Activated CD4-positive, alpha-beta T cell treated with anti-CD3 and anti-CD28 coated beads, Interleukin-2, amount 10 ng/mL, durations not matched to agents 7 days and 5 days (primary cell): ENCODE measurements at places on chromosomes 3 and 15.

GRCh38 chr3:123150449-123151215 is 51.1 kb upstream of the SEC22A start:
- no peak for DNase-seq

GRCh38 chr15:37016231-37016630 is 84.1 kb downstream of the MEIS2 start:
- no peak for DNase-seq

GRCh38 chr3:155712008-155712407 is 32.9 kb downstream of the PLCH1 start:
- no peak for DNase-seq

GRCh38 chr3:124699051-124699450 is 31.2 kb upstream of the UMPS start:
- DNase-seq: no peak

GRCh38 chr3:135897715-135898114 is 67.8 kb upstream of the PPP2R3A start:
- DNase-seq: no peak

DNA sequence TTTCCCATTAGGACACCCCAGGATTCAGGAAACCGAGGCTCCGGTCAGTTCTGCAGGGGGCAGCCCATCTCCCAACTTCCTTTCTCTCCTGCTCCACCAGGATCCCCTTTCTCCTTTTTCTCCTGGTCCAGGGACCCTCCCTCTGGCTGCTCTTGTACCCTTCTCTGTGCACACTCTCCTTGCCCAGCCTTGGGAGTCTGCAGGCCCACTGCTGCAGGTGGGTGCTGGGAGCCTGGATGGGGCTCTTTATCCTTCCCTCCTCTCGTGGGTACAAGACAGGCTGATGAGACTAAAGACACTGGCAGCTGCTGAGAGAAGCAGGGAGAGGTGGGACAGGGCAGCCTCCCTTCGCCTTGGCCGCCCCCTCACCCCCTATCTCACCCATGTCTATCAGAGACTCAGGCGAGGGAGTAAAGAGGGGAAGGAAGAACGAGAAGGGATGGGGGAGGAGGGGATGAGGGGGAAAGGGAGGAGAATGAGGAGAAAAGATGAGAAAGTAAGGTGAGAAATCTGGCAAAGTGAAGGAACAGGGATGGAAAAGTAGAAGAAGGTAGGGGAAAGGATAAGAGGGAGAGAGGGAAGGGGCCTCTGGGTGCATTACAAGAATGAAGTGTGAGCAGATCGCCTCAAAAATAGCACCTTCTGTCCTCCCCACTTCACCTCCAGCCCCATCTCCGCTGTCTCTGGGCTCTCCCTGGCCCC is 45.2 kb downstream of the ITGA11 start:
- DNase-seq: no peak

DNA sequence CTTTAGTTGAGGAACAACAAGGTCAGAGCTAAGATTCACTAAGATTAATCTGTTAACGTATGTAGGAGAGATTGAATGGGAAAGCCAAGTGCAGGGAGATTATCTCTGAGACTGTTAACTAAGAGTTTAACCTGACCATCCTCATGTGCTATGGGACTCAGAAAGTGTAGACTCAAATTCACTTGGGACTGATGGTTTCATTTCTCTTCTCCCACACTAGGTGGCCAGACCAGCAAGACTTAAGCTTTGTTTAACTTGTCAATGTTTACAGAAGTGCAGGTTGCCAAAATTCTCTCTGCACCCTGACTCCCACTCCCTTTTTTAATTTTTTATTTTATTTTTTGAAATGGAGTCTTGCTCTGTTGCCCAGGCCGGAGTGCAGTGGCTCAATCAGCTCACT is 6.3 kb upstream of the HEXA start:
- no peak for DNase-seq

DNA sequence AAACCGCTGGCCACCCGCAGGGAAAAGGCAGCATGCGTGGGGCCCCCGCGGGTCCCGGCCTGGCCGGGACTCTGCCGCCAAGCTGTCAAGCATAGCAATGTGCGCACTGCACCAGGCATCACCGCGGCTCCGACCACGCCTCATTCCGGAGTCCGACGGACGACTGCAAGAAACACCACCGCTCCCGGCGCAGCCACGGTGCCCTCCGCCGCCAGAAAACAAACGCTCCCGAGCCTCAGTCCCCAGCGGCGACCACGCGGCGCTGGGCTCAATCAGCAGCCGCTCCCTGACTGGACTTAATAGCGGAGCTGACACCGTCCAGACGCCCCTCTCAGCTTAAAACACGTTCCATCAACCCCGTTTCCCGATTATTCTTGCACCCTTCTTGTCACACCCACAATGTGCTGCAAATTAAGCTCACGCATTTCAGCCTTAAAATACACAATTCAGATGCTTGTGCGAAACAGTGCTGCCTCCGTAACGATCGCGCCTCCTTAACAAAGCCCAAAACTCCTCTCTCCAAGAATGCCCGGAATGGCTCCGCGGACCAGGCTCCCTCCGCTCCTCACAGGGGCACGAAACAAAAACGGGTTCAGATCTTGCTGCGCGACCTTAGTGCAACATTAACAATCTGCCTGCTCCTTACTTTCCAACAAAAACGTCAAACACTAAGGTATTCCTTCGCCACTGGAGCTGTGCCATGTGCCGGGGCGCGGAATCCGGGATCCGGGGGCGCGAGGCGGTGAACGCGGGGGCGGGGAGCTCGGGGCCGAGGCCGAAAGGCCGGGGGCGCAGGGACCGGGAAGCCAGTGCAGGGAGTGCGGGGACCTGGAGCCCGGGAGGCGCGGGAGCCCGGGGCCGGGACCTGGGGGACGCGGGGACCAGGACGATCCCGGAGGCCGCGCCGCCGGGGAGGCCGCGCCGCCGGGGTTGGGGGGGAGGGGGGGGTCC is 655 bp downstream of the CYFIP1 start:
- DNase-seq: peak; percentile 40

DNA sequence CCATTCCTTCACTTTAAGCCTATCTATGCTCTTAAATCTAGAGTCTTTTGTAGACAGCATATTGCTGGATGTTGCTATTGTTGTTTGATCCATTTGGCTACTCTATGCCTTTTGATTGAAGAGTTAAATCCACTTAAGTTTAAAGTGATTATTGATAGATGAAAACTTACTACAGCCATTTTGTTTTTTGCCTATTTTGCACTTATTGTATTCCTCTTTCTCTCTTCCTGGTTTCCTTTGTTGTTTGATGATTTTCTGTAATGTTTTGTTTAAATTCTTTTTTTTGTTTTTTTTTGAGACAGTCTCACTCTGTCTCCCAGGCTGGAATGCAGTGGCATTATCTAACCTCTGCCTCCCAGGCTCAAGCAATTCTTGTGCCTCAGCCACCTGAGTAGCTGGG is 19.8 kb downstream of the IQCF6 start:
- DNase-seq: no peak

- DNase-seq: no peak
Measured at GRCh38 chr15:34654625-34655024, 71.2 kb upstream of the GOLGA8B start.

GRCh38 chr3:10748040-10748439 is 68.0 kb upstream of the SLC6A11 start:
- DNase-seq: no peak

- DNase-seq: no peak
Measured at GRCh38 chr15:93102211-93102610, 13.2 kb upstream of the RGMA start.

DNA sequence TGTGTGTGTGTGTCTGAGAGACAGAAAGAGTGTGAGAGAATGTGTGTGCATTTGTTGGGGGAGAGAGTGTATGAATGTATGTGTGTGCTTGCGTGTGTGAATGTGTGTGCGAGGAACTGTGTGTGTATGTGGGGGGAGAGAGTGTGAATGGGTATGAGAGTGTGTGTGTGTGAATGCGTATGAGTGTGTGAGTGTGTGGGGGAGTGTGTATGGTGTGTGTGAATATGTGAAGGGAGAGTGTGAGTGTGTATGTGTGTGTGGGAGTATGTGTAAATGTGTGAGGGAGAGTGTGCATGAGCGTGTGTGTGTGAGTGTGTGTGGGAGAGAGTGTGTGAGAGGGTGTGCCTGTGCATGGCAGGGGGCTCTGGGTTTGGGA is 79.8 kb upstream of the ABHD17C start:
- DNase-seq: no peak

- no peak for DNase-seq
Measured at GRCh38 chr15:55407498-55408011, 604 bp downstream of the CCPG1 start.

GRCh38 chr3:185992831-185993374 is 55.1 kb upstream of the TRA2B start:
- DNase-seq: no peak

DNA sequence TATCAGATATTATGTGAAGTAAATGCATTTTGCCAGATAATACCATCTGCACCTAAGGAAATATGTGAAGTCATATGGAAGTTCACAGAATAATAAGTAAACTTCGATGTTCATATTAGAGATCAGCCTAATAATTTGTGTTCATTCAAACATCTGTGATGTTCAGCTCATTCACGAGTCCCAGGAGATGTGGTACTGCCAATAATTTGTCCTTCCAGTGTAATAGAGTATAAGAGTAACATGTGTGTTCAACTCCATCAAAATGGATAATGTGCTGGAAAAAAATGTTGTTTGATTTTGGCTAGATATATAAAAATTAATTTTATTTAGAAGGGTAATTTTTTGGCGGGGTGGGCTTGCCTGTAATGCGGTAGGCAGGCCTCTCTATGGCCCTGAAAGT is 75.4 kb upstream of the ARL6 start:
- DNase-seq: no peak

GRCh38 chr3:25610167-25610566 is 54.5 kb downstream of the TOP2B start:
- no peak for DNase-seq

GRCh38 chr3:61814674-61815073 is 253.3 kb downstream of the PTPRG start:
- no peak for DNase-seq

DNA sequence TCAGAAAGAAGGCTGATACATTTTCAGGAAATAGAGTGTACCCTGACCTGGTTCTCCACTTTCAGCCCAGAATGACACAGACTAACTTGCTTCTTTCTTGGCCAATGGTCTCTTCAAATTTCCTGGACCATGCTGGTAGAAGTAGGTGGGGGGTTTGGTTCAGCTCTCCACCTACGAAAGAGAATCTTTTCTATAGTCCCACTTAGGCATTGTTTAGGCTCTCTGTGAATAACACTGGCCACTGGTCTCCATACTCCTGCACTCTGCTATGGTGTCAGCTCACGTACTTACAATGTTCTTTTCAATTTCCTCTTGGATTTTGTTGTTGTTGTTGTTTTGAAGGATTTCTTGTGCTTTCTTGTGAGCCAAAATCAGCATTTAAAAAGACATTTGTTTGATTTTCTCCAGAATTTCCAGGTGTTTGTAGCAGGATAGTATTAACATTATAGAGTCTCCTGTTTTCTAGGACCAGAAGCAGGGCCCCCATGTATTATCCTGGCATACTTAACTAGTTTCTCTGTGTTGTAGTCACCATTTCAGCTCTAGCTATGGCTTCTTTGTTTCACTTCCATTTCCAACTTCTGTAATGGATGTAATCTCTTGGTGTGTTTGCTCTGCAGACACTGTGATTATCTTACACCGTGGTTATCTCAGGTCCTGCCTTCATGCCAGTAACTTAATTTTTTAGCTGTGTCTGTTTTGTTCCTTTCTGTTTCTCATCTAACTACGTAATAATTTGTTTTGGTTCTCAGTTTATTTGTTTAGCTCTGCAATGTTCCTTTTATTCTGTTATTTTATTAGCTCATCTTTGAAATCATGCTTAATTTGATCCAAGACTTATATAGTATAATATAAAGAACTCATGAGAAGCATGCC is 61.4 kb downstream of the CHRNA7 start:
- DNase-seq: no peak

DNA sequence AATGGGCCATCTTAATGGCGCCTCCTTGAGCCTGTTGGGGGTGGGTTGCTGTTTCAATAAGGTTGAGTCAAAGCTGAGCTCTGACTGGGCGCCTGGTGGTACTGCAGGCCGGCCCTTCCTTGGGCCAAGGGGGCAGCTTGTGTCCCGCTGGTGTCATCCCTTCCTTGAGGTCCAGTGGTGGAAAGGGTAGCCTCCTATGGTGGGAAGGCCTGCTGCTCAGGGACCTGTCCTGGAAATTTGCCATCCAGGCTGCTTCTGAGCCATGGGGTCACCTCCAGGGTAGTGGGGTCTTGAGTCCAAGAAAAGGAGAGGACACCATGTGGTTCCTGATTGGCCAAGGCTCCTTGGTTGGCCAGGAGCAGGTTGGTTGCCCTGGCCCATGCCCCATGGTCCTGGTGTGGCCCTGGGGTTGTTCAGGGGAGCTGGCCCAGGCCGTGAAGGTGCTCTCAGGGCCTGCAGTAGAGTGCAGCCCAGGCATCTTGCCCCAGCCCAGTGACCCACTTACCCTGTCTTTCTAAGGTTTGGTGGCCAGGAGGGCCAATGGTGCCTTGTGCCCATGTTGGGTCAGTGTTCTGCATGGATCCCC is 188.7 kb downstream of the UBE3A start:
- no peak for DNase-seq

DNA sequence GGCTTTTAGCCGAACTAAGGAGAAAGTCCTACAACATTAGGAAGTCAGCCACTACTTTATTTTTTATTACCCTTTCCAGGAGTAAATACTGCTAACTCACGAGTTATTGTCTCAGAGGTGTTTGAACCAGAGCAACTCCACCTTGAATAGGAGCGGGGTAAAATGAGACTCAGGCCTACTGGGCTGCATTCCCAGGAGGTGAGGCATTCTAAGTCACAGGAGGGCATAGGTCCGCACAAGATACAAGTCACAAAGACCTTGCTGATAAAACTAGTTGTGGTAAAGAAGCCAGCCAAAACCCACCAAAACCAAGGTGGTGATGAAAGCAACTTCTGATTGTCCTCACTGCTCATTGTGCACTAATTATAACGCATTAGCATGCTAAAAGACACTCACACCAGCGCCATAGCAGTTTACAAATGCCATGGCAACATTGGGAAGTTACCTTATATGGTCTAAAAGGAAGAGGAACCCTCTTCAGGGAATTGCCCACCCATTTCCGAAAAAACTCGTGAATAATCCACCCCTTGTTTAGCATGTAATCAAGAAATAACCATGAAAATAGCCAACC is 555.9 kb downstream of the IGSF11 start:
- no peak for DNase-seq

GRCh38 chr3:186784820-186785494 is 1.6 kb downstream of the EIF4A2 start:
- DNase-seq: no peak
